ENCODE measurements at places on chromosomes 1 and 21.
A peak's percentile ranks its signal among the peaks of the same experiment; 100 is the strongest.

DNA sequence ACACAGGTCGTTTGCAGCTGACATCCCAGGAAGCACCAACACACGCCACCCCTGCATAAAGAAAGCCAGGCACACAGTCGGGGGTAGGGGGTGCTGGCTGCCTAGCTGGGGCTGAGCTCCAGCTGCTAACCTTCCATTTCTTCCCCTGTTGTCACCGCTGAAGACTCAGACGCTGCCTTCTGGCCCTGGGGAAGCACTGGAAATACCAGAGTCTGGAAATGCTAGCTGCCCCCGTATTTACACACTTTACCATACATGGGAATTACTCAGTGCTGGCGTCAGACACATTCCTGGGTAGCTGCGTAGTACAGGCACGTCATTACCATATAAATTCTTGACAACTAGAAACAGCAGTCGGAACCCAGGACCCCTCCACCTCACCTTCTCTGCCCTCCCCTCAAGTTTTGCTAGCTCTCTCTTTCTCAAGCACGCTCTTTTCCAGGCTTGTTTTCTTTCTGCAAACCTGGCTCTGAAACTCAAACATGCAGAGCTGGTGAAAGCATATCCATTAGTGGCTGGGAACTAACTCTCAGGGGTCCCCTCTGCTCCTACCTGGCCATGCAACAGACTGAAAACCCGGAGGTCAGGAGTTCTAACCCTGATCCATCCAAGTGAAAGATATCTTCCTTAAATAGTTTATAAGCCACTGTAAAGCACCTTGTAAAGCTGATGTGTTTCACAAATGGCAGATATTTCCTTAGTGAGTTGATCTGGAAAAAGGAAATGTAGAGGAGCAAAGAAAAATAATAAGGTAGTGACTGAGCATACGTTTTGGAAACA, 3.3 kb downstream of the CSRP1 start:
- no peak for DNase-seq

- no peak for DNase-seq
These were observed 642 bp upstream of the NT5C1A start for GRCh38 chr1:39672551-39672947.

DNA sequence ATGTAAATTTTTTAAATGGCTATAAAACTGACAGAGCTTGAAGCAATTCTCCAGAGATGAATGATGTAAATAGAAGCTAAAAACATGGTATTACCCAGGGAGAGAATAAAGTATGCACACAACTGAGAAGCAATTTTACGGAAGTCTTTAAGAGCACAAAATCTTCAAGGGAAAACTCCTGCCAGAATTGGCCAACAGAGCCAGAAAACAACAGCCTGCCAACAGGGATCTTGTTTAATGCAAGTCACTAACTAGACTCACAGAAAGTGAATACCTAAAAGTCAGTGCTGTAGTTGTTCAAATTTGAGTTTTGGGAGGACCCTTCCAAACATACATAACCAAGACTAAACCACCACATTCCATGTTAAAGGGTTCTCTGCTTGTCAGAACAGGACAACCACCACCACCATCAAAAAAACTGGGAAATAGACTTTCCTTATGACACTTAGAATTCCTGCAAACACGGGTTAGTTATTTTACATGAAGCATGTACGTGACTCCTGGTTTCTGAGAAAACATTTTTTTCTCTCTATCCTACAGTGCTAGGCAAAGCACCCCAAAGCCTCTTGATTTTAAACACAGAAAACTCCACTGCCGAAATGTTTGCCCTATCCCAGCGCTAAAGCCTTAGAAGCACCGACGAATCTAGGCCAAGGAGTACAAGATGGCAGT, 1.6 kb downstream of the EPS15 start:
- no peak for DNase-seq

DNA sequence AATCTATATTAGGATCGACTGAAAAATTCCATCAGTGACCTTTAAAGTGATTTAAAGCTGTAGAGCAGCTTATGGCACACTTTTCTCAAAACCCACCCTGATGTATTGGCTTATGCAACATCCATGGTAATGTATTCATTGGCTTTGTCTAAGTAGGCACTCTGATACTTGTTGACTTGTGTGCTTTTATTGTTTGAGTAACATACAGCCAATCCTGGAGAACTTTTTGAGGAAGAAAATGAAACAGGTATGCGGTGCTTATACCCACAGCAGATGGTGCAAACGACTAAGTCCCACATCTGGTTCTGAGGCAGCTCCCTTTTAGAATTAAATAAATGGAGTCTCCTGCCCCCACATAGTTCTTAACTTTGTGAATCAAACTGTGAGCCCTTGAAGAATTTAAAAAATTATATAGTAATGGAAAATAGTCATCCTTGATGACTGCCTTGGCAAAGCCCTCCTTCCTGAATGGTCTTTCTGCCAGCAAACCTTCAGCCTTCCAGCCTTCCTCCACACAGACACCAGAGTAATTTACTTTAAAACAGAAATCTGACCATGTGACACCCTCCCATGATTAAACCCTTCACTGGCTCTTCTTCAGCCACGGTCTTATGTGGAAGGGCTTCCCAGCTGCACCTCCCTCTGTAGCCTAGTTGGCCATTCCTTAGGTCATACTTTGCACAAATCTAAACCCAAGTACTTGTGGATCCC, 116.0 kb downstream of the BCAR3 start:
- DNase-seq, result no peak

- DNase-seq, result no peak
These were observed 320.8 kb upstream of the USP24 start for GRCh38 chr1:55535724-55536544.

DNA sequence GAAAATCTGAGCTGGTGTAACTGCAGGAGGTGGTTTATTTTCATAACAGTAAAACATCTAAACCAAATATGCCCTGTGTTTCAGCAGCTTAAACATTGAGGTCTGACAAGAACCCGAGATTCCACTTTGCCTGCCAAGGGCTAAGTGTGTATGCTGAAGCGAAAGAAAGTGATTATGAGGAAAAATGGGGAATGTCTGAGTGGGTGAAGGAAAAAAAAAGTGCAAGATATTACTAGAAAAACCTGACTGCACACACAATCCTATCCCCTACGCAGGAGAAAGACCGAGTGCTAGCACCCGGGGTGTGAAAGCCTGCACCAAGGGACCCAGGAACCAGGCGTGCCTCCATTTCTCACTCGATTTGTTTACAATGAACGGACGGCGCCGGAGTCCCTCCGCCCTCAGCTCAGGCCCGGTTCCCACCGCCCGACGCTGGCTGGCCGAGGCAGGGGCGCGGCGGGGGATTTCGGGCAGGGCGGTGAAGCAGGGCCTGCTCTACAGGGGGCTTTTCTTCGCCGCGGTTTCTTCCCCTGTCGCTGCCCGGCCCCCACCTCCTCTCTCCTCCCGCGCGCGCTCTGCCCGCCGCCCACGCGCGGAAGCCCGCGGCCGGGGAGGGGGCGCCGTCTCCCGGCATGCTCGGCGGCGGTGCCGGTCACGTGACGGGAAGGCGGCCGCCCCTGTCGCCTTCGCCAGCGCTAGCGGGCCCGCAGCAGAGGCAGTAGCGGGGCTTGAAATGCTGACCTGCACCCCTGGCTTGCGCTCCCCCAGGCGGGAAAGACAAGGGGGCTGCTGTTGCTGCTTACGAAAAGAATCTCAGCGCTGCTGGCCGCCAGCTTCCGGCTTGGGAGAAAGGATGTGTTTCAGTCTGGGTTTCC, 35.9 kb downstream of the ITPKB start:
- peak; percentile 65 for DNase-seq

DNA sequence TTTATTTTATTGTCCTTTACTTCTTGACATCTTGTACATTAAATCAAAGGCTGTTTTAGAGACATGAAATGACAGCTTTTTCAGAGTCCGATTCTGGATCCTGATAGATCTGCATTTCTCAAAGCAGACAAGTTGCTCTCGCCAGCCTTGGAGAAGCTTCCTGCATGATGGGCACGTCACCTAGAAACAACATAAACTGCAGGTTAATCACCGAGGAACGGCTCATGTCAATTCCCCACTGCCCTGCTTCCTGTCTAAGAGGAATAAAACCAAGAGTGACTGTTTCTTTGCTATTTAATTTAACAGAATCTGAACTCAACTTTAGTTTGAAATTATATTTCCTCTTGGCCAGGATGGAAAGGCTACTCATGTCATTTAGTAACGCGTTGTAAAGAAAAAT, 77.0 kb downstream of the RWDD3 start:
- DNase-seq, result no peak

GRCh38 chr1:244074559-244075171, 23.6 kb downstream of the ZBTB18 start:
- DNase-seq, result peak; percentile 7

DNA sequence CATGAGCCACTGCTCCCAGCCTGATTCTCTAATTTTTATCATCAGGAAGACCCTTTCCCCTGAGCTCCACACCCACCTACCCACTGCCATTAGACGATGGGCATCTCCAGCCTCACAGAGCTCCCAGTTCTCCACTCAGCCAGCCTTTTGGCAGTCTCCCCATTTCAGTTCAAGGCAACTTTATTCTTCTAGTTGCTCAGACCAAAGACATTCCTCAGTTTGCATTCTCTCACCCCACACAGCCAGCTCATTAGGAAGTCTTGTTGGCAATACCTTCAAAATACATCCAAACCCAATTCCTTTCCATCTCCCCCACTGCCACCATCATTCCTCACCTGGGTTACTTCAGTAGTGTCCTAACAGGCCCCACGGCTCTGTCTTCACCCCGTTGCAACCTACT, 53.4 kb upstream of the COX20 start:
- no peak for DNase-seq

- DNase-seq, result no peak
These were observed 118.1 kb downstream of the DTL start for GRCh38 chr1:212153635-212154034.

- DNase-seq, result no peak
These were observed 10.8 kb downstream of the BLACAT1 start for GRCh38 chr1:205444931-205445645.

- DNase-seq, result no peak
These were observed 9.5 kb upstream of the TARS2 start for GRCh38 chr1:150477733-150478132.

GRCh38 chr1:23720256-23720995, 22.8 kb upstream of the ELOA start:
- no peak for DNase-seq

GRCh38 chr1:6796095-6796494, 10.8 kb downstream of the CAMTA1 start:
- no peak for DNase-seq

DNA sequence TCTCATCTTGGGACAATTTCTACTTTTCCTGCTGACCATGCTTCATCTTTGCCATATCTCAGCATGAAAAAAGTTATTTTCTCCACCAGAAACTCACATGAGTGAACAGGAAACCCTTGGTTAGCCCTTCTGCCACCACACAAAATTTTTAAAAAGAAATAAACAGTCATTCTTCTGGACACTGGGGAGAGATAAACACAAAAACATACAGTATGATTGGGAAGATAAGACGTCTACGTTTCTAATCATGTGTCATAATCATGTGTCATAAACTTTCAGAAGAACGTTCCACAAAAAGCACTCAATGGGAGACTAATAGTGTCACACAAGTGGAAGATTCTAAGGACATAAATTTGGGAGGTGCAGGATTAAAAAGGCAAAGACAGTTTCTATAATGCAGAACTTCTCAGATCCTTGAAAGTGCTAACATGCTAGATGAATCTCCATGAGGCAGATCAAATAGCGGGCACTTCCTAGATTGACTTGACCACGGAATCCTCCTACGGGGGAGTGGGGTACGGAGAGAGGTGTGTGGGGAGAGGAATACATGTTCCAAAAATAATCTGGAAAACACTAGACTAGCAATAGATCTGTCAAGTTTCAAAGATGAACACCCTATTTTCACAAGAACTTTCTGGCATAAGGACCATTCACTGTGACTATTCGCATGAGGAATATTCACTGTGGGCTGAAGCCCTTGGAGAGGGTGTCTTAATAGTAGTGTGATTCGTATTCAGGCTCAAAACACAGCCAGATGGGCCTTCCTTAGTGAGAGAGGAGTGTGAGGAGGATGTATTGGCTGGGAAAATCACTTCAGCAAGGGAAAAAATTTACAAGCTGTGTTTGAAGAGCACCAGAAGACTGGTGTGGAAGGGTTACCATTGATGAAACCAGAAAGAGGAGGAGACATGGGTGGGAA, 206.7 kb downstream of the SETD4 start:
- no peak for DNase-seq

DNA sequence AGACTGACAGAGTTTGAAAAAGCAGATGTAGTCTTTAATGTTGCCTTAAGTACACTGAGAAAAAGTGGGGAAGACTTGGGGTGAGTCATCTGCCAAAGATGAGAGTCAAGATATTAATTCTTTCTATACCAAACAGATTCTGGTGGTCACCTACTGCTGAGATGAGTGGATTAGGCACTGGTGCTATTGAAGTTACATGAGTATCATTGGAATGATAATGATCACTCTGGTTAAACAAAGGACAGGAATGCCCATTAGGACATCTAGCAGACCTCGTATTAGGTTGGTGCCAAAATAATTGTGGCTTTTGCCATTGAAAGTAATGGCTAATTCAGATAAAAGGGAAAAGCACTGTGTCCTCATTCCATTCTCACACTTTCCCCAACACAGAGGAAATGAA, 1588.9 kb downstream of the KCNT2 start:
- DNase-seq, result no peak

GRCh38 chr1:176206006-176206960, 803 bp downstream of the COP1 start:
- DNase-seq, result no peak

GRCh38 chr1:25653558-25653957, 37.0 kb downstream of the MAN1C1 start:
- no peak for DNase-seq

DNA sequence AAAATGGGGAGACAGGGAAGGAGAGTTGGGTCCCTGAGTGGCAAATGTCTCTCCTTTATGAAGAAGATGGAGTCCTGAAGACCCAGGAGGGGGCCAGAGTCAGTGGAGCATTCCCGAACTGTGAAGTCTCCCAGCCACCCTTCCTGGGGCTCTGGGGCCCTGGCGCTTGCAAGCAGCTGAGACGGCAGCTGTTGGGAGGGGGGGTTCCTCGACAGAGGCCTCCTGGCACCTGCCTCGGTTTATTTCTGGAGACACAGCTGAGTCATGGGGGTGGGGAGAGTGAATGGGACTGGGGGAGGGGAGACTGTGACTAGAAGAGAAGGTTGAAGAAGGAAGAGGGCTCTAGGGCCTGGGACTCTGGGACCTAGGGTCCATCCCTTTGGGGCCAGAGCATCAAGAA, 14.0 kb downstream of the NES start:
- DNase-seq, result no peak

DNA sequence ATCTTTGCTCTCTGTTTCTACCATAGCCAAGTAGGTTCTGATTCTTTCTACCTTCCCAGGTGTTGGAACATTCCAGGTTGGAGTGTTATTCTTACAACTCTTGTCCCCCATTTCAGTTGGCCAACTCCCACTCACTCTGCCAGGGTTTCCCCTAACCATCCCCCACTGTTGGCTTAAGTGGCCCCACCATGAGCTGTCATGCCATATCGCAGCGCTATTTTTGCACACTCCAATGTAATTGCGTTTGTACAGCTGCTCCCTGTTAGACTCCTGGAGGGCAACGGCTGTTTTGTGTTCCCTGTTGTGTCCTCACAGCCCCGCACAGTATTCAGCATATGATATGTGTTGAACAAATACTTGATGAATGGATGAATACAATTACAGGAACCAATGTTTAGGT, 117.7 kb upstream of the ETS2 start:
- no peak for DNase-seq

All from stimulated activated CD4-positive, alpha-beta T cell treated with anti-CD3 and anti-CD28 coated beads, Interleukin-12 subunit alpha, Interleukin-12 subunit beta, amount 100 ng/mL, for 24 hours (primary cell).